Prostate gland (tissue), 2 donors: ENCODE measurements at places on chromosomes 2 and 18. TPM values are rescaled to one million over a fixed set of nuclear protein-coding genes. Genes with fewer than 3 reads are reported as not detected.

POTEE gene
- 55.7 TPM for total RNA-seq

DNA sequence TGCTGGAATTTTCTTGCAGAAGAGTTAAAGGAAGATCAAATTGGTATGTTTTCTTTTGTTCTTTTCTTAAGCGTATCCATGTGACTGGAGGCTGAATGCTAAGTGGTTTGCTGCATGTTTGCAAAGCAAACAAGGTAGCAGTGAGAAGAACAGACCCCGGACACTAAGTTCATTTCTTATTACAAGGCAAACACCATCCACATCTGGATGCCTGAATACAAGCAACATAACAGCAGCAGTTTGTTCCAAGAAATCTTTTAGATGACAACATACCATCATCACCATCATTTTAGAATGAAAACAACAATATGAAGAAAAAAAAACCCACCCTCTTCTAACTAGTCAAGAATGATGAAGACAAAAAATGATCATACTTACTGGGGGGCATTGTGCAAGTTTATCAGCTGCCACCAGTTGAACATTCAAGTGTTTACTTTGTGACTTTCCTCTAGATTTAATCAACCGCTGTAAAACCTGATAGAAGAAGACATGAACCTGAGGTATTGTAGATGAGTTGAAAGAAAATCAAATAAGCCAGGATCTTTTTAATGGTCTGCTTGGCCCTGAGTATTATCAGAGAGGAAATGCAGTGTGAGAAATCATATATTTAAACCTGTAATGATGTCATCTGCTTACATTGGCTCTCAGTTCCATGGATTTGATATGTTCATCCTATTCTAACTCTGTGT is 25.0 kb upstream of the ARL5A start:
- H3K27ac ChIP-seq: no peak overlapping the region
- no peaks in the 10 kb centered on the region for H3K36me3 ChIP-seq
- H3K4me3 ChIP-seq: no peak overlapping the region
- no peaks in the 10 kb centered on the region for H3K27me3 ChIP-seq
- no peaks in the 10 kb centered on the region for H3K4me1 ChIP-seq

GRCh38 chr18:30500240-30500945 is 542.1 kb downstream of the DSC3 start:
- no peaks in the 10 kb centered on the region for H3K4me1 ChIP-seq
- DNase-seq: no peak
- H3K27ac ChIP-seq: no peak overlapping the region
- no peaks in the 10 kb centered on the region for H3K27me3 ChIP-seq
- no peak overlapping the region for H3K4me3 ChIP-seq
- no peaks in the 10 kb centered on the region for H3K36me3 ChIP-seq

IHH gene
- 9.6 TPM for total RNA-seq

DNA sequence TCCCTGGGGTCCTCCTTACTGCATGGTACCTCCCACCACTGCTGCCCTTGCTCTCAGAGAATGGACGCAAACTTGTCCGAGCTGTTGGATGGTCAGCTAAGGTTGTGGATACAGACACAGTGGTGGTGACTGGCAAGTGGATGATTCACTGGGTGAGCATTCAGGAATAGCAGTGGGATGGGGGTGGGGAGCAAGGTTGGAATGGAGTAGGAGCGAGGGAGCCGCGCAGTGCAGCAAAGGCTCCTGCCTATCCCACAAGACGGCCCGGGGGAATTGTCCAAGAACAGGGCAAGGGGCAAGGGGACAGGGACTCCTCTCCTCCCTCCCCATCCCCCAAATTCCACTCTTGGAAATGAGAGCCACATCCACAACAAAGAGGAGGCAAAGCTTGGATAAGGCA is 102.2 kb downstream of the PIEZO2 start:
- no peak overlapping the region for H3K4me3 ChIP-seq
- no peaks in the 10 kb centered on the region for H3K27me3 ChIP-seq
- no peak for DNase-seq
- no peaks in the 10 kb centered on the region for H3K36me3 ChIP-seq

- H3K27me3 ChIP-seq: no peaks in the 10 kb centered on the region
- no peak overlapping the region for H3K27ac ChIP-seq
- no peaks in the 10 kb centered on the region for H3K4me1 ChIP-seq
These were observed 677.0 kb downstream of the RNF144A start for GRCh38 chr2:7594211-7594610.

NRBP1 gene
- 42.9 TPM for total RNA-seq

ROCK2 gene
- 29.6 TPM for total RNA-seq

CFC1 gene
- total RNA-seq: 6.6 TPM

RND3 gene
- 54.7 TPM for total RNA-seq

GRCh38 chr2:148542614-148543013 is 101.9 kb upstream of the EPC2 start:
- H3K27me3 ChIP-seq: no peaks in the 10 kb centered on the region
- no peak overlapping the region for H3K4me3 ChIP-seq
- H3K27ac ChIP-seq: no peak overlapping the region
- H3K36me3 ChIP-seq: no peaks in the 10 kb centered on the region
- H3K4me1 ChIP-seq: no peaks in the 10 kb centered on the region

MEP1B gene
- total RNA-seq: not detected

- H3K27ac ChIP-seq: no peak overlapping the region
- no peaks in the 10 kb centered on the region for H3K27me3 ChIP-seq
- H3K4me3 ChIP-seq: no peak overlapping the region
- H3K36me3 ChIP-seq: no peaks in the 10 kb centered on the region
- no peak for DNase-seq
These were observed 1556.9 kb upstream of the NXPH2 start for GRCh38 chr2:140337061-140337460.

DNA sequence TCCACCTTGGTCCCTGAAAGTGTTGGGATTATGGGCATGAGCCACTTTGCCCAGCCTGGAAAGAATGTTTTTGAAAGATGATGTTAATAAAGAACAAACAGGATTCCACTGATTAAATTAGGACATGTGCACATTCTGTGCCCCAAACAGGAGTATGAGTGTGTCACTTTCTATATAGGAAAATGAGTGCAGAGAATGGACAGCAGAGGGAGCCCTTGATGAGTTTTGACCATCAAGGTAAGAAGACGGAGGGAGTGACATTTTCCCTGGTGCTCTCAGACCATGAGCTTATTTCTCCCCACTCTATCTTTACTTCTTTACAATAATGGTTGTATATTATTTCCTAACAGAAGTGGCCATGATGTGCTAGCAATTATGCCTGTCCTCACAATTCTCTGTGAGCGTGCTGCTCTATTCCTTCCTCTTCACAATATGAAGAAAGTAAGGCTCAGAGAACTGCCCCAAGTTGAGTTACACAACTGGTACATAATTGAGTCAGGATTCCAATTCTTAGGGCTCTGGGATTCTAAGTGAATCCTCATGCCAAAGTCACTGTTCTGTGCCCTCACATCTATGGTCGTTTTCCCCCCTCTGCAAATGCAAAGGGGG is 20.6 kb downstream of the RPL37A start:
- H3K36me3 ChIP-seq: no peaks in the 10 kb centered on the region
- peak; percentile 85 for DNase-seq
- no peak overlapping the region for H3K27ac ChIP-seq
- no peak overlapping the region for H3K4me3 ChIP-seq
- H3K4me1 ChIP-seq: no peaks in the 10 kb centered on the region
- H3K27me3 ChIP-seq: no peaks in the 10 kb centered on the region

- H3K27ac ChIP-seq: no peak overlapping the region
- H3K4me1 ChIP-seq: no peaks in the 10 kb centered on the region
- H3K4me3 ChIP-seq: no peak overlapping the region
- H3K27me3 ChIP-seq: no peaks in the 10 kb centered on the region
- H3K36me3 ChIP-seq: no peaks in the 10 kb centered on the region
These were observed 974.4 kb upstream of the GYPC start for GRCh38 chr2:125681576-125681975.

- H3K4me1 ChIP-seq: peaks cover 23% of the 10 kb centered on the region
- H3K27me3 ChIP-seq: no peaks in the 10 kb centered on the region
- no peak for DNase-seq
- no peak overlapping the region for H3K27ac ChIP-seq
- no peak overlapping the region for H3K4me3 ChIP-seq
These were observed 66.8 kb upstream of the STPG4 start for GRCh38 chr2:47221946-47222345.

- no peak overlapping the region for H3K4me3 ChIP-seq
- no peak for DNase-seq
- no peaks in the 10 kb centered on the region for H3K27me3 ChIP-seq
- H3K27ac ChIP-seq: no peak overlapping the region
- H3K4me1 ChIP-seq: no peaks in the 10 kb centered on the region
These were observed 186.1 kb upstream of the SALL3 start for GRCh38 chr18:78793313-78794070.

DNA sequence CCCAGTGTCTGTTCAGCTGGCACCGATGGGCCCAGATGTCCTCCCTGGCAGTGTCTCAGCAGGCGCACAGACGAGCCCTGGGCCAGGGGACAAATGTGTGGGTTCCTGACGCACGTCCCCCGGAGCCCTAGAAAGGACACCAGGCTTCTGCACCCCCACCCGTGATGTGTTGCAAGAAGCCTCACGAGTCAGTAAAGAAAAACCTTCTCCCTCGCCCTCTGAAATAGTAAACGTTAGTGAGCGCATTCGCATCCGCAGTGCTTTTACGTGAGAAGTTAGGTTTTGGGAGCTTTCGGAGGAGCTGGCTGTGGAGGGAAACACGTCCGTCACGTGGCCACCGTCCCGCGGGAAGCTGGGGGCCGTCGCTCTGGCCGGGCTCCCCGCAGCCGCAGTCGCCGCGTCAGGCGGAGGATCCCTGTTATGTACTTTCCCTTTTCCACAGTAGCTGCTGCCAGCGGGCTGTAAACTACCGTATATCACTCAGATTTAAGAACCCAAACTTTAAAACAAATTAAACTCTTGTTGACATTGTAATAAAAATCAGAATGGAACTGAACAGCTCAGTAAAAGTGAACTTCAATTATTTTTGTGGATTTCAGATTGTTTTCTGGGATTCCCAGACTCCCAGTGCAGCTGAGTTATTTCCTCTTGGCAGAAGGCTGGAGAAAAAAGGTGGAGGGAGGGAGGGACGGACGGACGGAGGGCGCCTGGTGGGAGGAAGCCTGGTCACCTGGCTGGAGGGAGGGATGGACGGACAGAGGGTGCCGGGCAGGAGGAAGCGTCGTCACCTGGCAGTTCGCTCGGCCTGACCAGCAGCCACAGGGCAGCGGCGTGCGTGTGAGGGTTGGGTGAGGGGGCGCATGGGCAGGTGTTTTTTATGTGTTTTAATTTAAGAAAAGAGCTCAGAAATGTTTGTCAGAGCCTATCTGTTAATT is 112.1 kb downstream of the NFATC1 start:
- peak; percentile 72 for DNase-seq
- peak overlapping the region; percentile 80 for H3K27ac ChIP-seq
- peaks cover 4% of the 10 kb centered on the region for H3K4me1 ChIP-seq
- H3K36me3 ChIP-seq: no peaks in the 10 kb centered on the region

ACMSD gene
- not detected for total RNA-seq

DNA sequence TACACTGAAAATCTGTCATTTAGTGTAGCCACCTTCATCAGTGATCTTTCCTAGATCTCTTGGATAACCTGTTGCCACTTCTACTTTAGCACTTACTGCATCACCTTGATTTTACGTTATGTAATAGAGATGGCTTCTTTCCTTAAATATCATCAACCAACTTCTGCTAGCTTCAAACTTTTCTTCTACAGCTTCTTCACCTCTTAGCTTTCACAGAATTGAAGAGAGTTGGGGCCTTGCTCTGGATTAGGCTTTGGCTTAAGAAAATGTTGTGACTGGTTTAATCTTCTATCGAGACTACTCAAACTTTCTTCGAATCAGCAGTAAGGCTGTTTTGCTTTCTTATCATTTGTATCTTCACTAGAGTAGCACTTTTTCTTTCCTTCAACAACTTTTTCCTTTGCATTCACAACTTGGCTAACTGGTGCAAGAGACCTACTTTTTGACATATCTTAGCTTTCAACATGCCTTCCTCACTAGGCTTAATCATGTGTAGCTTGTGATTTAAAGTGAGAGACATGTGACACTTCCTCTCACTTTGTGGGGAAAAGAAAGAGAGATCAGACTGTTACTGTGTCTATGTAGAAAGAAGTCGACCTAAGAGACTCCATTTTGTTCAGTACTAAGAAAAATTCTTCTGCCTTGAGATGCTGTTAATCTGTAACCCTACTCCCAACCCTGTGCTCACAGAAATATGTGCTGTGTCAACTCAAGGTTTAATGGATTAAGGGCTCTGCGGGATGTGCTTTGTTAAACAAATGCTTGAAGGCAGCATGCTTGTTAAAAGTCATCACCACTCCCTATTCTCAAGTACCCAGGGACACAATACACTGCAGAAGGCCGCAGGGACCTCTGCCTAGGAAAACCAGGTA is 99.6 kb downstream of the ATL2 start:
- no peaks in the 10 kb centered on the region for H3K27me3 ChIP-seq
- no peak overlapping the region for H3K4me3 ChIP-seq
- H3K27ac ChIP-seq: no peak overlapping the region
- H3K36me3 ChIP-seq: no peaks in the 10 kb centered on the region
- DNase-seq: no peak

- H3K27me3 ChIP-seq: no peaks in the 10 kb centered on the region
- no peak overlapping the region for H3K4me3 ChIP-seq
- no peak for DNase-seq
- no peaks in the 10 kb centered on the region for H3K4me1 ChIP-seq
These were observed 8.1 kb downstream of the MARS2 start for GRCh38 chr2:197713271-197713670.

DNA sequence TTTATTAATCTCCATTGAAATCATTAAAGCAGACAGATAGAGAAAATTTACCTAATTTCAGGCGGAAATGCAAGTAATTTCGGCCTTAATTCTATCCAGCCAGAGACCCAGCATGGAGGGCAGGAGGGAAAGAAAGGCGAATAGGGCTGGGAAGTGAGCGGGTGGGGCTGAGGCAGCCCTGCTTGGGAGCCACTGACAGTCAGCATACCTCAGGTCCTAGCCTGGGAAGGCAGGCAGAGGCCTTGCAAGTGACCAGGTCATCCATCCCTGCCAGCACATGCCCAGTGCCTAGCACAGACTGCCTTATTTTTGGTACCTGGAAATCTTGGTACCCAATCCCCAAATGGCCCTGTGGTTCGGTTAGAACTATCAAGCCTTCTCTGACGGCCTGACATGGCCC is 1.5 kb downstream of the GDF7 start:
- H3K4me1 ChIP-seq: peaks cover 5% of the 10 kb centered on the region
- H3K36me3 ChIP-seq: no peaks in the 10 kb centered on the region
- no peak for DNase-seq
- peaks cover 10% of the 10 kb centered on the region for H3K27me3 ChIP-seq
- H3K4me3 ChIP-seq: no peak overlapping the region
- no peak overlapping the region for H3K27ac ChIP-seq
